ENCODE measurements at places on chromosomes 4 and X. TPM values are rescaled to one million over a fixed set of nuclear protein-coding genes. Genes with fewer than 3 reads are reported as not detected.

DNA sequence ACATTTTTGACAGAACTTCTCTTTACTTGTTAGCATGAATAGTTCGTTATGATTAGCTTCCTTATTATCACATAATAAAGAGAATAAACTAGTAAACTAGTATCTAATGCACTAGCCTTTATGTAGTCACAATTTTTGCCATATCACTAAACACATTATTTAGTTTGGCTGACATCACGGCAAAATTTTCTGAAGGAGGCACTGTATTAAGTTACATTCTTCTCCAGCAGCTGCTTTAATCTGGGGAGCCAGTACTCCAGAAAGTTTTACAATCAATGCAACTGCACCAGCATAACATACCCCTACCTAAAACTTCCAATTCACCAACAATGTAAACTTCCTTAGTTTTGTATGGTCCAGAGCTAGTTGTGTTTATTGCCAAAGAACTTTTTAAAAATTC, 87.8 kb downstream of the FIP1L1 start:
- no peak for DNase-seq

GRCh38 chr4:84913176-84913575, 53.3 kb downstream of the WDFY3 start:
- no peak for DNase-seq

- no peak for DNase-seq
Measured at GRCh38 chr4:22508376-22508775, 7.5 kb downstream of the ADGRA3 start.

DNA sequence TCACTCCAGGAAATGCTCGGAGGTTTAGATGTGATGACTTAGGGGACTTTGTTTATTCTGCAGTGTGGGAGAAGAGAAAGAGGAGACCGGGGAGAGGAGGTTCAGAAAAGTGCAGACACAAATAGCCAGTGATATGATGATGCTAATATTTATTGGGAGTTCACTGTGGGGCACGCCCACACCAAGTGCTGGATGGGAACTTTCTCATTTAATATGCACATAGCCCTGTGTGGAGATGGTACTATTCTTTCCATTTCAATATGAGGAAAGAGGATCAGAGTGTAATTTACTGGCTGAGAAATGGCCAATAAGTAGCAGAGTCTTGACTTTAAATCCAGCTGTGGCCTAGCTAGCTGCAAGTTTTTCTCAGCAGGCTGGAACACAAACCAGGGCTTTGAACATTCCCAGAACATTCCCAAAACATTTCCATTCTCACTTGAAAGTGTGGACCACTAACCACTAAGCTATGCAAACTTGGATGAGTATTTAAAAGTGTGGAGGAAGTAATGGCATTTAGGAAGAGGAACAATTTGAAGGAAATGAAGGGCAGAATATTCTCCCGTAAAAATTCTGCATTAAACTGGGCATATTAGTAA, 231.7 kb downstream of the HS3ST1 start:
- DNase-seq: no peak

Gene PNMA6F
- total RNA-seq: not detected

Gene DOK7
- not detected for total RNA-seq

All from T-helper 17 cell (primary cell).